ENCODE measurements at places on chromosomes 6 and 20. TPM values are rescaled to one million over a fixed set of nuclear protein-coding genes. Genes with fewer than 3 reads are reported as not detected.

HSPA12B gene
- total RNA-seq, result 2.5 TPM

BCAS4 gene
- 0.85 TPM for total RNA-seq

CCR6 gene
- 0.31 TPM for total RNA-seq

- DNase-seq, result no peak
These were observed 81.5 kb downstream of the KIF13A start for GRCh38 chr6:17905611-17906592.

- no peak for DNase-seq
These were observed 267.4 kb upstream of the TAB2 start for GRCh38 chr6:149050160-149050559.

SYCP2 gene
- total RNA-seq, result 0.84 TPM

PBOV1 gene
- not detected for total RNA-seq

- no peak for DNase-seq
These were observed 46.3 kb upstream of the SRPK1 start for GRCh38 chr6:35967076-35967774.

RIPOR2 gene
- 2.8 TPM for total RNA-seq

DNA sequence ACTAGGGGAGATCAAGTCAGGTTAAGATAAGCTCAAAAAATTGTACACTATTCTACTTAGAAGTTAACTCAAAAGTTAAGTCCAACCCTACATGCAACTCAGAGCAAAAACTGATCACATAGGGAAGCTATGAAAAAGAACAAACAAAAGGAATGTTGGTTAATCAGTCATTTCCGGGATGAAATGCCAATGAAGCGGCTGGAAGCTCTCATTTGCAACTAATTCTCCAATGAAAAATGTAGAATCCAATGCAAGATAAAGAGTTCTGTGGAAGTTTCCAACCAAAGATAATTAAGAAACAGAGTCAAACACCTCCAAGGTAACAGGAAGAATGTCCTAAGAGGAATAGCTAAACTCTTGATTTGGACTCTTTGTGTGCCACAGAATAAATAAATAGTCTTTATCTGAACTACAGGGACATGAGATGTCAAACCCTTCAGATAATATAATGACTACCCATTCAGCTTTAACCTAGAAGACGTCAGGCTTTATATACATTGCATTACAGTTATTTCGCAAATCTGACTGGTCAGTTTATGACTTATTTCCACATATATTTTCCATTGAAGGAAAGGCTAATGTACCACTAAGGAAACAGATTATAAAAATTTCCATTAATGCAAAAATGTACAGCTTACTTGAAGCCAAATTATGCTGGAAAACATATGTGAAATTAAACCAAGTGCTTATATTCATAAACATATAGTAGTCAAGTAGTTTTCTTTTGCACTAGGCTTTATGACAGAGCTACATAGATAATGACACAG lies 48.0 kb upstream of the DST start:
- no peak for DNase-seq

DNA sequence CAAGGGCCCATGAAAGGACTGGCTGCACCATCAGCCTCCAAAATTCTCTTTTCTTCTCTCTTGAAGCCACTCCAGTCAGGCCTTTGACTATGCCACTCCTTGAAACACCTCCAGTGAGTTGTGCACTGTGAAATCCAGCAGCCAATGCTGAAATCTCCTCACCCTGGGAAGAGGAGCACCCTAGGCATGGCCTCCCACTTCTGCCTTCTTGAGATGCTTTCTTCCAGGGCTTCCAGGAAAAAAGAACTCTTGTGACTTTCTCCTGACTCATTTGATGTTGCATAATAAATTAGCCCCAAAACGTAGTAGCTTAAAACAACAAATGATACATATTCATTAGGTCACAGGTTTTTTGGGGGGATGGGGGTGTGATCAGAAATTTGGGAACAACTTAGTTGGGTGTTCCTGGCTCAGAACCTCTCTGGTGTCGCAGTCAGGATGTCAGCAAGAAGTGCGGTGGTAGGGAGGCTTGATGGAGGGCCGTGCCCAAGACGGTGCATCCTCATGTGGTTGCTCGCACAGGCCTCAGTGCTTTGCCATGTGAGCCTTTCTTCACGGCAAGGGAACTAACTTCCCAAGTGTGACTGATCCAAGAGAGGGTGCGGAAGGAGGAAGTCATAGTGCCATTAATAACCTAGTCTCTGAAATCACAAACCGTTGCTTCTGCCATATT lies 12.1 kb downstream of the NCR2 start:
- no peak for DNase-seq

DNA sequence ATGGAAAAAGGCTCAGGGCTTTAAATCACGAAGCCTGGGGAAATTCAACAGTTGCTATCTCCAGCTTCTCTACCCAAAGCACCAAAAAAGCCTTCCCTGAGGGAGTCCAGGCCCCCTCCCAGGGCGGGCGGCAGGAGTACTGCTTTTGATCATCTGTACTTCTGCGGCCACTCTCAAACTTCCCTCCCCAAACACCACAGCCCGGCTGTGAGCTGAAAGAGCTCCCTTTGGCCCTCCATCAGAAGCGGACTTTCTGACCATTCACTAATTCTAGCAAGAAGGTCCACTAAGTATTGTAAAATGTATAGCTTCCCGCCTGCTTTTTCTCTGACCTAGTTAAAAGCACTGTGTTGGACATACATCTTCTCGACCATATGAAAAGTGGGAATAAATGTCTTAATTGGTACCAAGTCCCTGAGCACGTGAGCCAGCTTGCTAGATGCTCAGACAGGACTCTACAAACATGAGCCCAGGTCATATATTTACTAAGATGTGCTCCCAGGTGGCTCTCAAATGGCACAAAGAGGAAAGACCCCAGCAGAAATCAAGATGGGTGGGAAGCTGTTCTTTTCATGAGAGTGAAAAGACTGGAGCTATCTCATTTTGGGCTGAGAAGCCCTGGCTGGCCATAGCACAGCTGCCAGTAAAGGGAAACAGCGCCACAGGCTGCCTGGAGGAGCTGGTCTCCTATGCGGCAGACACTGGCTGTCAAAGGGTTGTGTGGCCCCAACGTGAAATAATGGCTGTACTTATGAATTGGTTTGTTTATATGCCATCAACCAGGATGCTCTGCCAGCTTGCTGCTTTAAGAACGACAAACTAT lies 58.6 kb downstream of the GFOD1 start:
- no peak for DNase-seq

RUNX2 gene
- 3.5 TPM for total RNA-seq

DNA sequence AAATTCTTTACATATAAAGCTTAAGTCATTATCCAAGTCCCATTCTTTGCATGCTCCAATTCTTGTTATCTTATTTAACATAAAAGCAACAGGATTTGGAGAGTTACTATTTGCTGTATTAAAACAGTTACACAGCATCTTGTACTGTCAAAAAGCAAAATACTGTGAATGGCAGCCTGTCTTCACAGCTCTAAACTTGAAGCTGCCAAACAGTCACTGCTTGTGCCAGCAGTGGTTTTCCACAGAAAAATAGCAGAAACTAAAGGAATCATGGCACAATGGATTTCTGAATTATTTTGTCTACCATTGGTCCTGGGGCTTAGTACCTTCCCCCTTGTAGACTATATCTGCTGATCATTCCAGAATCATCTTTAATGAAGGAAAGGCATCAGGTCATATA lies 107.5 kb downstream of the SESN1 start:
- no peak for DNase-seq

DNA sequence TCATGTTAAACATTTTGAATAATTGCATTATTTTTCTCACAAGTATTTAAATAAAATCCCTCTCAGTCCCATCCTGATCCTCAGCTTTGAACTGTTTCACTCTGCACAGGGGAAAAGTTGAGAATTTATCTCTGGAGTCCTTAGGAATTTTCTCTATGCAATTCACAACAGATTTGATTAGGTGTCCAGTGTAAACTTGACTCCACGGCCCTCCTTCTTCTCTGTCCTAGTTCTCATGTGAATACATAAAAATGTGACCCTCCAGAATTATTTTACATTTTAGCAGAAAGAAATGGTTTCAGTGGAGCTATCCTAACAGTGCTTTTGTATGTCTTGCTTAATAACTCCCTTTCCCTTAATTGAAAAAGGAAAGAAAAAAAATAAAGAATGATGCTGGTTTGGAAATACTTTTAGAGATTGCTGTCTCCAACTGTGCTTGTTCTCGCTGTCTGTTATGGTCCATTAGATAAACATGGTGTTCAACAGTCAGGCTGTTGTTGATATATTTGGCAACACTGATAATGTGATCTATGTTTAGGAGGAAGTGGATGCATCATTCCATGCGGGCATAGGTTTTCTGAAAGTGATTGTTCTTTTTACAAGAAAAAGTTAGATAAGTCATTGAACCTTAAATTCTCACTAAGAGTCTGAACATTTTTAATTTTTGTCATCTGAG lies 599.4 kb upstream of the CITED2 start:
- no peak for DNase-seq

DNA sequence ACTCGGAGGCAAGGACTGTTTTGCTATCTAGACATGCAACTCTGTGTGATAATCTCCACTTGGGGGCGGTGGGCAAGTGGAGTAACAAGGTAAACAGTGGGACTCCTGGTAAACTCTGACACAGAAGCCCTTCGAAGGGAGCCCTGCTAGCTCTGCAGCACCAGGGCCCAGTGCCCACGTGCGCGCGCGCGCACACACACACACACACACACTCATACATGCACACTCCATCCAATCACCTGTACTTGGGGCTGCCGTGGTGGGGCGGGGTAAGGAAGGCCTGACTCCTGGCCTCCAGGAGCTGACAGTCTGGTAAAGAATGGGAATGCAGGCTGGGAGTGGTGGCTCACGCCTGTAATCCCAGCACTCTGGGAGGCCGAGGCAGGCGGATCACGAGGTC lies 36.4 kb downstream of the TAF4 start:
- no peak for DNase-seq

GSTA2 gene
- not detected for total RNA-seq

NRN1 gene
- 2.1 TPM for total RNA-seq

OOEP gene
- not detected for total RNA-seq

GRCh38 chr6:126341126-126341525 lies 1.2 kb downstream of the CENPW start:
- no peak for DNase-seq

ADAM33 gene
- 6.4 TPM for total RNA-seq

OR12D3 gene
- total RNA-seq, result not detected

GRCh38 chr6:30500421-30501355 lies 11.4 kb downstream of the HLA-E start:
- DNase-seq, result no peak

DNA sequence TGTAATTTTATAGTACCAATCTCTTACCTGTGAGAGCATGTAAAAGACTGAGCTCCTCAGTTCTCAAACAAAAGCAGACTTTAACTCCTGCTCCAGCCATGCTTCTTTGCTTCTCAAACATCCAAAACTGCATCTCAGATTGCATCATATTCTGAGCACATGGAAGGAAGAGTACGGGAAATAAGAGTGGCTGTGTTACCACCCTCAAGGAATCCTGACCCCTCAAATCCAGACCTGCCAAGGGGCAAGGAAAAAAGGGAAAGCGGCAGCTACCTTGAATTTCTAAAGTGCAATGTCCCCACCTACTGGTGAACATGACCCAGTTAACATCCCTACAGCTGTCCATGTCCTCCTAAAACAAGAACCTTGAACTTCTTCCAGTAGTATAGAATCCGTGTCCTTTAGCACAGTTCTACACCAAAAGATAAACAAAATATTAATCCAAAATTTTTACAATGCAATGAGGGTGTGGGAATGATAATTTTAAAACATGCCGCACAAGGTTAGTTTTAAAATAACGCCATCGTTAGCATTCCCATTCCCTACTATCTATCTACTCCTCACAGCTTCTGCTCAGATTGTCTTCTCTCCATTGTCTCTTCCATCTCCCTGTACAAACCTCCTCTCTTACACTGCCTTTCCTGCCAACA lies 34.1 kb upstream of the HLA-DQB1 start:
- no peak for DNase-seq

All from left colon (tissue), 2 donors.